Heart right ventricle (tissue), 16 donors: ENCODE measurements at places on chromosomes 2 and 18. TPM values are rescaled to one million over a fixed set of nuclear protein-coding genes. Genes with fewer than 3 reads are reported as not detected.

The DUSP19 gene
- 14.1 TPM for total RNA-seq

DNA sequence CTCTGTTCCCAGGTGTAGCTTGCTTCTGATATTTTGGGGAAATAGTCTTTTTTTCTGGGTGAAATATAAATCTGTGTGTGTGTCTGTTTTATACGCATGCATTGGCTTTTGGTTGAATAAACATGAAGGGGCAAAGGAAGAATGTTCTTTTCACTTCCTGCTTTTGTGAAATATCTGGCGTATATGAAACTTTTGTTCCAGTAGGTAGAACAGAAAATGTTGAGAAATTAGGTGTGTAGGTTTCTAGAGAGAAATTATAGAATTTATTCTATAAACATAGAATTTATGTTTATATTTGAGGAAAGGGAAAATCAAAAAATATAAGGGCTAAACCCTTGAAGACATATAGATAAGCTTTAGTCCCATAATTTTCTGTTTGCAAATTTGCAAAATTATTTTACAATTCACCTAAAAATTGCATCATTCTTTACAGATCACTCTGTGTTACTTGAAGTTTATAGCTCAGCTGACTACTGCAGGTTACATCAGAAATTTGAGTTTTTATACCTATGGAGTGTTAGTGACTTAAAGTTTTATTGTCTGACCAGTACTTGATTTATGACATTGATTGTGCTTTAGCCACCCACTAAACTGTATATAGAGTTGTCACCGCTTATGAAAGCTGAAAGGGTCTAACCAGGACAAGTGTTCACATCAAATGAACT is 116.1 kb downstream of the FAM117B start:
- DNase-seq = no peak

GRCh38 chr2:199588054-199588453 is 130.3 kb upstream of the SATB2 start:
- no peak for DNase-seq

DNA sequence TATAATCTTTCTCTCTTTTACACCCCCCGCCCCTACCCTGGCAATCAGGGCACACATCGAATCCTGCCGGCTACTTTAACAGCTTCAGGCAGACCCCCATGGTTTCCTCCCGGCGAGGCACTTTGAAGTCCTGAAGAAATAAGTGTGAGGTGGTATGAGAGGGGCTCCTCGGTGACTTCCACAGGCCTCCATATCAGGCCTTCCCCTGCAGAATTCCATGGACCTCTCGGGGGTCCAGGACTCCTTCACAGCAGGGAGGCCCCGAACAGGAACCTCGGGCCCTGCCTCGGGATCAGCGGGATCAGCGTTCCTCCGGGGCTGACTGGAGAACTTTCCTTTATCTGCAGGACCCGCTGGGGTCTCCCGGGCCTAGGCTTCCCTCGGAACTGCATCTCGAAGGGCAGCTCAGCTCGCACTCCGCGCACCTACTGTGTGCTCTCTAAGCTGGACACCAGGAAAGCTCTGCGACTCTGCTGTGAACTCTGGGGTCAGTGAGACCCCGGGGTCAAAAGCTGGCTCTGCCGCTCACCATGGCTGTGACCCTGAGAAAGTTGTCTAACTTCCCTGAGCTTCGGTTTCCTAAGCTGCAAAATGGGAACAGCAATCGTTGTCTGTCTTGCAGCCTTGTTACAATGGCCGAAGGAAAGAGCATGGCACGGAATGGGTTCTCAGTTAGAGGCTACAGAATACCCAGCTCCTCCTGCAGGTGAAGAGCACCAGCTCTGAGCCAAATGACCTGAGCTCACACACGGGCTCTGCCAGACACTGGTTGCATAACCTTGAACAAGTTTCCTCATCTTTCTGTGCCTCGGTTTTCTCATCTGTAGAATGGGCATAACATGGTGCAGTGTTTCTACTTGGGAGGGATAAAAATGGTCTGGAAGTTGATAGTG is 97.4 kb upstream of the ID2 start:
- no peak for DNase-seq

DNA sequence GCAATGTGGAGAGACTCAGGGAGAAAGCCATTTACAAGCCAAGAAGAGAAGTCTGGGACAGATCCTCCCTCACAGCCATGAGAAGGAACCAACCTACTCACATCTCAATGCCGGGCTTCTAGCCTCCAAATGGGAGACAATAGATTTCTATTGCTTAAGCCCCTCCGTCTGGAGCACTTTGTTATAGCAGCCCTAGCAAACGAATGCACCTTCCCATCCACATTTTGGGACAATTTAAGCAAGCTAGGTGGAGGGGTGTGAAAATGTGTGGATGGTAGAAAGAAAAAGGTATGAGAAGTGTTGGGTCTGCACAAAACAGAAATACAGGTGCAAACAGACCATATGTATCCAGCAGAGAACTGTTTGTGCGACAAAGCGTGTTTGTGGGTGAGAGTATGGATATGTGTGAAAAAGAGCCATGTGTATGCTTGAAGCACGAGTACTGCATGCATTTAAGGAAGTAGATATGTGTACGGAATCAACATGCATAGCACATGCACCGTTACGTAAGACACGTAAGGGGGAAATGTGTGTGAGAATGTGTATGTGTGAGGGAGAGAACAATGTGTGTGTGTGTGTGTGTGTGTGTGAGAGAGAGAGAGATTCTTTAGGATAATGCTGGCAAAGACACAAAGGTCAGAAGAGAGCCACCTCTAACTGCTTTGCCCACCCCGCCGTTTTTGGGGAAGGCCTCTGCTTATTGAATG is 13.1 kb upstream of the E2F6 start:
- DNase-seq = no peak
